ENCODE measurements at places on chromosomes 3 and 15.
A peak's percentile ranks its signal among the peaks of the same experiment; 100 is the strongest.

- DNase-seq, result no peak
Measured at GRCh38 chr15:69533522-69533921, 80.9 kb downstream of the RPLP1 start.

GRCh38 chr3:183924956-183925355 lies 40.3 kb upstream of the PARL start:
- DNase-seq, result no peak

- no peak for DNase-seq
Measured at GRCh38 chr3:60609446-60609845, 641.8 kb downstream of the FHIT start.

GRCh38 chr3:74693696-74694393 lies 79.4 kb upstream of the CNTN3 start:
- DNase-seq, result no peak

DNA sequence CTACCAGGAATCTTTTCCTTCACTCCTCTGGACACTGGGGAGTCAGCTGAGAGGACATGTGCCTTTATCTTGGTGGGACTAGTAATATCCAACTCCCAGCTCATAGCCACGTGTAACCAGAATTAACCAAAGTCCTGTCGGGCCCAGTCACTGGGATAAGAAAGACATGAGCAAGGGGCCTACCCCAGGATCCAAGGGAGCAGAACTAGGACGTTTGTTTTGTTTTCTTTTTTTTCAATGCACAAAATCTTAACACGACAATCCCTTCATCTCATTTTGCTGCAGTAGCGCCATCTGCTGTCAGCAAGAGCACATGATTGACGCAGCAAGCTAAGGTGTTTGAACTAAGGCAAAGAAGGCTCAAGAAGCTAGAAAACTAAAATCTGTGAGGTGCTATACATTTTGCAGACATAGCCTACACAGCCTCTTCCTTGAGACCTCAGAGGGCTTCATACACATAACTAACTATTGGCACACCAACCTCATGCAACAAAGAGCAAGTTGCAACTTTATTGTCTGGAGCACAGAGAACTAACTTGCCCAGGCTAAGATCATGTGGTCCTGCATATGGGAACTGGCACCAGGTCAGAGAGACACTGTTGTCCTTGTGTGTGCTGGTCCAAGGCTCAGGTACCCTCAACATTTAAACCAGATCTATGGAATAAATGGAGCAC lies 43.6 kb downstream of the RLBP1 start:
- DNase-seq, result peak; percentile 24

DNA sequence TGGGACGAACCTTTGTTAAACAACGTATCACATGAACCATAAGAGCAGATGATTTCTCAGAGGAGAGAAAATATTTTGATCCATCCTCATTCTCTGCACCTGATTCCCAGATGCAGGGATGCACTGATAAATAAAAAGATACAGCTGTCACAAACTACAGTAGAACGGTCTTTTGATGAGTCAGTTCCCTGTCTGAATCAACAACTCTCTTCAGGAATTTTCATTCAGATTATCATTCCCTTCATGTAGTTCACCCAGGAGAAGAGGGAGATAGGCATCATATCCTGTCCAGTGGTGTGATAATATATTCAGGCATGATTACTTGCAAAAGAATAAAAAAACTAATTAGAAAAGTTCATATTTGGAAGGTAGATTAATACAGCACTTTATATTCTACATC lies 521.5 kb downstream of the PYDC2 start:
- no peak for DNase-seq

DNA sequence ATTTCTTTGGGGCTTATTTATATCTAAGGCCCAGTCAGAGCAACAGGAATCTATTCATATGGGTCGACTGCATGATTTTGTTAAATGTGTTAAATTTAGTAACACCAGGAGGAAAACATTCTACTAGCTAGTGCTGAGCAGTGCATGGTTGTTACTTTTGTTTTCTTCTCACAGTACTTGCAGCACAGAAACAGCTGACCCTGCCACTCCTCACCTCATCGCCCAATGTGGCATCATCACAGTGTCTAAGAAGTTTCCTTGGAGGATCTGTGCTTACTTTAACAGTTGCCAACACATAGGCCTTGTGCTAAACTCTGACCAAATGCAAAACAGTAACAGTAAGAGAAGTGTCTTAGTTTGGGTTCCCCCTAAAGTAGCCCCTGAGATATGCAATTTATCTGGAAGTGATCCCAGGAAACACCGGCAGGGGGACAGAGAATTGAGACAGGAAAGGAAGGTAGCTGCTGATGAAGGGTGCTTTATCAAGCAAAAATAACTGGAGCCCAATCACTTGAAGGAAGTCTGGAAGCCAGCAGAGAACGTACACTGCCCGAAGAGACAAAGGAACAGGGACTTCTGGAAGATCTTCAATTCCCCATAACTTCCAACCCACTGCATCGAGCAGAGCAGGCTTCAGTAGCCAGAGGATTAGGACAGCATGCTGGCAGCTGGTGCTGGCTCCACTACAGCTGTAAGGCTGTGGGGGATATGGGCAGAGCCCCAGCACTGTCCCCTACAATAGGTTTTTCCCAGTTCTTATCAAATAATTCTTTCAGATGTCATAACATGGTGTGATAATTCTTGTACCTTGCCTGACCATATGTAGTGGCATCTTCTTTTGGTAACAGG lies 36.0 kb upstream of the ULK4 start:
- no peak for DNase-seq

- no peak for DNase-seq
Measured at GRCh38 chr3:15476378-15476777, 45.1 kb downstream of the COLQ start.

GRCh38 chr3:186691676-186692075 lies 25.5 kb upstream of the KNG1 start:
- DNase-seq, result no peak

- no peak for DNase-seq
Measured at GRCh38 chr3:156693166-156693565, 18.8 kb downstream of the TIPARP start.

GRCh38 chr15:93644595-93644994 lies 555.6 kb upstream of the RGMA start:
- DNase-seq, result no peak

GRCh38 chr3:24704496-24704895 lies 209.8 kb upstream of the THRB start:
- DNase-seq, result no peak

- DNase-seq, result no peak
Measured at GRCh38 chr15:65738649-65739048, 53.4 kb downstream of the DENND4A start.

- no peak for DNase-seq
Measured at GRCh38 chr15:25690673-25691543, 172.2 kb downstream of the ATP10A start.

GRCh38 chr3:147943265-147943945 lies 534.2 kb downstream of the ZIC1 start:
- no peak for DNase-seq

DNA sequence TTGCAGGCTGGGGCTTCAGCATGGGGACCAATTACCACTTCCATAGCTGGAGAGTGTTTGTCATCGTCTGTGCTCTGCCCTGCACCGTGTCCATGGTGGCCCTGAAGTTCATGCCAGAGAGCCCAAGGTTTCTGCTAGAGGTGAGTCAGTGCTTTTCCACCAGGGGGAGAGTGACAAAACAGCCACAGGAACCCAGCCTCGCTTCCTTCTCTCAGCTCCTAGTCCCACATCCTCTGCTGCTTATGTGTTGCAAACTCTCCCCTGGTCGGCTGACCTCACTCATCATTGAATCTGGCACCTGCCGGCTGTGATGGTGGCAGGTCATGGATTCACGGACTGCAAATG lies 158.3 kb downstream of the SV2B start:
- DNase-seq, result no peak

- DNase-seq, result no peak
Measured at GRCh38 chr3:179088306-179088705, 16.7 kb upstream of the ZMAT3 start.

GRCh38 chr3:104909721-104910120 lies 457.0 kb upstream of the ALCAM start:
- DNase-seq, result no peak

GRCh38 chr3:195462308-195462610 lies 19.4 kb upstream of the ACAP2 start:
- DNase-seq, result no peak

DNA sequence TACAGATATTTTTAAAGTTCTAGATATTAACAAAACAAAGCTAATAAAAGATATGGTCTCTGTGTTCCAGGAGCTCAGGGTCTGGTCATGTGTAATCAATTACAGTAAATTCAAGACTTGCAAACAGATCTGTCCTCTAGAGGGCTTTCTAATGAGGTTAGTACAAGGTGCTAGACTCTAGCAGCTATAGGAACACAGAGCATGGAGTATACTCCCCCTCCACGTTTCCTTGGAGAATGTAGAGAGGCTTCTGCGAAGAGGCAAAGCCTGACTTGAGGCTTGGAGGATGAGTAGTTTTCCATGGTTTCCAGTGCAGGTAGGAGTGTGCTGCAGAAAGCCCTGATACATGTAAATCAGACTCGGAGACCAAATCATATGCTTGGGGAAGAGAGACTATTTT lies 32.7 kb upstream of the DLG1 start:
- DNase-seq, result no peak

- no peak for DNase-seq
Measured at GRCh38 chr3:189212681-189213080, 40.9 kb downstream of the TPRG1 start.

DNA sequence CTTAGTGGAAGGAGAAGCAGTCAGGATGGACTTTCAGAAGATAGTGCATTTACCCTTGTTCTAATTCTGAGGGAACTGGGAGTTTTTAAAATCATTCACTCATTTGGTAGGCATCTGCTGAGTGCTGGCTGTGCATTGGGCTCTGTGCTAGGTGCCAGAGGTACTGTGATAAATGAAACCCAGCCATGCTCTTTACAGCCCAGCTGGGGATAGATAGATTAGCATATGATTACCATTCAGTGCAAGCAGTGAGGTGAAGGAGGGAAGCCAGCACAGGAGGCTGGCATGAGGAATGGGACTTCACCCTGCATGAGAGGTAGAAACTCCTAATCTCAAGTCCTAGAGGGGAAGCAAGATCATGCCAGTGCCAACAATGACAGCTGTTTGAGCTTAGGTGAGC lies 361.9 kb upstream of the TRIM42 start:
- DNase-seq, result no peak

- no peak for DNase-seq
Measured at GRCh38 chr15:54131410-54131809, 153.2 kb downstream of the UNC13C start.

Measured in stimulated activated CD8-positive, alpha-beta memory T cell treated with anti-CD3 and anti-CD28 coated beads, Interleukin-7, amount 100 ng/mL, for 1 hour (primary cell).